ENCODE measurements at places on chromosomes 16 and 17.

DNA sequence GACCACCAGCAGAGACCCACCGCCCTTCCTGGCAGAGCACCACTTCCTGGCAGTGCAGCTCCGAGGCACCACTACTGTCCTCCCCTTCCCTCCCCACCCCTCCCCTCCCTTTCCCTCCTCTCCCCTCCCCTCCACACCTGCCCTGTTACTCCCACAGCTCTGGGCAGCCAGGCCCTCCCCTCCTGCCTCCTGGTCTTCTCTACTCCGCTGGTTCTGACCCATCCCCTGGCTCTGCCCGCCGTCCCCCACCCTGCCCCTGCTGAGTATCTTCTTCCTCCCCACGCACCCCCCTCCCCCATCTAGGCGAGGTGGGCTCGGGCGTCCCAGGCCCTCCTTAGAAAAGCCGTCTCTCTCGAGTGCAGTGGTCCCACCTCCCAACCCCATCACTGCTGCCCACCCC, 77.7 kb downstream of the AMFR start:
- no peak for DNase-seq

GRCh38 chr17:41492351-41492750, 2.6 kb upstream of the KRT36 start:
- DNase-seq = no peak

DNA sequence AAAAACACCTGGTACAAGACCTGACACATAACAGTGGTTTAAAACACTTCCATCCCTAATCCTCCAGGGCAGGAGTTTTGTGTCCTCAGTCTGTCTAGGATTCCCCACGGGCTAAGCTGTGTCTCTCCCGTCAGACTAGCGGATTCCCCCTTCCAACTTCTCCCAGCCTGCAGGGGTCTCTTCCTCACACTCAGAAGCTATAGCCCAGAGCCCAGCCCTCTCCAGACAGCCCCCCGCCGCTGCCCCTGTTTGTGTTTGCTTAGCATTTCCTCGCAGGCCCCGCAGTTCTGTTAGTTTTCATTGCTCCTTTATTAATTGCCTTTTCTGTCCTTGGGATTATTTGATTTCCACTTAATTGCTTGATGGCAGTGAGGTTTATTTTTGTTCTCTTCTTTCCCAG, 91.2 kb downstream of the TMEM132E start:
- no peak for DNase-seq

GRCh38 chr16:30084816-30085159, 6.9 kb downstream of the TBX6 start:
- no peak for DNase-seq

DNA sequence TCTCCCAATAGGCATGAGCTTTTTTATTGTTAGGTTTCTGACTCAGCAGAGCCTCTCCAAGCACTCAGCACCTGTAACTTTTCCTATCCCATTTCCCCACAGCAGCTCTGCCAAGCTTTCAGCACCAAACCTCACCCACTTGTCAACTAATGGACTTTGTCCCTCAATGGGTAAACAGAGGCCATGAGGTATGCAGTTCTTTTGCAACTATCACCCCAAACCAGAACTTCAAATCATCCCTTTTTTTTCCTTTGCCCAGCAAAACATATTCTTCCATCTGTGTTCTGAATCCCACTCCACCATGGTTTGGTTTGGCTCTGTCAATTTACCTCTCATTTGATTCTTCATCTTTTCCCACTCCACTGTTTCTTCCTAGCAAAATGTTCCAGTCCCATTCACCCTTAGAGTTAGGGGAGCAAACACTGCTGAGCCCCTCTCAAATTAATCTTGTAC, 58.1 kb downstream of the TOX3 start:
- no peak for DNase-seq

DNA sequence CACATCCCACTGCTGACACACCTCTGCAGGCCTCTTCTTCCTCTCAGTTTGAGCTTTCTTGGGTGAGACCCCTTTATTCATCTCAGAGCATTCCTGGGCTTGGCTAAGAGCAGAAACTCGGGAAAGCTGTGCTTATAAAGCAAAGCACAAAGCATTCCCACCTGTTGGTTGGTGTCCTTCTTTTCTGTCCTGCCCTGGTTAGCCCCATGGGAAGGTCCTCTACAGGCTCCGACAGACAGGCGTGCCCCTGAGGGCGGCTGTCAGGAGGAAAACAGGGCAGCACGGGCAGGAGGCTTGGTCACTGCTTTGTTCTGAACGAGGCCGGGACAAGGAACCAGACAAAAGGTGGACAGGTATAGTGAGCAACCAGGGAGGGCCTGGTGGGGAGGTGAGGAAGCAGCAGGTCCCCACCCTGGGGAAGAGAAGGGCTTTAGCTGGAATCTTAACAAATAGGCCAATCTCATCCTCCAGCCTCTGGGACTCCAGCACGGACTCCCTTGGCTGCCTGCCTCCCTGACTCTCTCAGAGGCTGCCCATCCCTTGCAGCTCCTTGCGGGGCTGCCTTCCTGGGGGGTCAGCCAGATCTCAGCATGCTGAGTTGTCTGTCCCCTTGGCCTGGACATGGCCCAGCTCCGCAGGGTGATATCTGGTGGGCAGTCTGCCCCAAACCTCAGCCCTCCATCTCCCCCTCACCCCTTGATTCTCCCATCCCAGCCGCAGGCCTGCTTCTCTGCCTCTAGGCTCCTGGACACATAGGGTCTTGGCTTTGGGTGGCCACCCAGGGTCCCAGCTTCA, 1.7 kb downstream of the MEOX1 start:
- no peak for DNase-seq

- DNase-seq = no peak
Observed at GRCh38 chr16:77965346-77965745, 57.0 kb upstream of the CLEC3A start.

Measured in fibroblast of skin of right quadriceps (primary cell).